ENCODE measurements at places on chromosomes 11 and 22. TPM values are rescaled to one million over a fixed set of nuclear protein-coding genes. Genes with fewer than 3 reads are reported as not detected.

The TMEM151A gene
- 5.9 TPM for total RNA-seq

The TRPM5 gene
- 0.07 TPM for total RNA-seq

The INCENP gene
- total RNA-seq = 118 TPM

The SLN gene
- not detected for total RNA-seq

The ACTN3 gene
- total RNA-seq = not detected

The MAP6 gene
- total RNA-seq = not detected

The TOM1 gene
- 18.0 TPM for total RNA-seq

The ZNF215 gene
- total RNA-seq = 9.9 TPM

The SOX10 gene
- total RNA-seq = not detected

The ANO3 gene
- not detected for total RNA-seq

The PHLDB1 gene
- total RNA-seq = 36.2 TPM

The SMIM35 gene
- total RNA-seq = not detected

The UCP3 gene
- 1.3 TPM for total RNA-seq

The CRYBB2 gene
- total RNA-seq = not detected

The RASSF10 gene
- not detected for total RNA-seq

The CNGA4 gene
- 0.27 TPM for total RNA-seq

The SCGB1C1 gene
- total RNA-seq = not detected

The DERL3 gene
- total RNA-seq = not detected

The TNNT3 gene
- 0.71 TPM for total RNA-seq

The KCNJ1 gene
- total RNA-seq = 0.15 TPM

The CABP4 gene
- total RNA-seq = not detected

The IL17REL gene
- not detected for total RNA-seq

The RFPL1 gene
- not detected for total RNA-seq

The MYH9 gene
- total RNA-seq = 258 TPM

The DNAJC4 gene
- total RNA-seq = 25.8 TPM

The SIPA1 gene
- 105 TPM for total RNA-seq

The AMBRA1 gene
- 22.7 TPM for total RNA-seq

The BCO2 gene
- total RNA-seq = 4.0 TPM

The MMP8 gene
- total RNA-seq = not detected

The APLNR gene
- total RNA-seq = not detected

The PRG3 gene
- total RNA-seq = not detected

The HORMAD2 gene
- not detected for total RNA-seq

The OR8G5 gene
- not detected for total RNA-seq

The MIOX gene
- 0.39 TPM for total RNA-seq

The GNG3 gene
- not detected for total RNA-seq

The KCNQ1 gene
- total RNA-seq = 10.7 TPM

The RGL4 gene
- total RNA-seq = not detected

The KMT5B gene
- 35.1 TPM for total RNA-seq

The DGCR6 gene
- 4.6 TPM for total RNA-seq

The CYP2D6 gene
- total RNA-seq = 1.9 TPM

The SEPTIN3 gene
- total RNA-seq = 9.3 TPM

The OR52D1 gene
- total RNA-seq = not detected

The OTOG gene
- total RNA-seq = 0.07 TPM

The CRYBB3 gene
- total RNA-seq = 0.64 TPM

The FZD4 gene
- total RNA-seq = 4.4 TPM

The SHISAL1 gene
- total RNA-seq = not detected

The FUT4 gene
- total RNA-seq = 5.7 TPM

The SORL1 gene
- total RNA-seq = 17.4 TPM

The GAB4 gene
- not detected for total RNA-seq

The SCGB1A1 gene
- total RNA-seq = 2.0 TPM

The ENTHD1 gene
- total RNA-seq = not detected
